Stimulated activated CD4-positive, alpha-beta T cell treated with anti-CD3 and anti-CD28 coated beads, Interleukin-2, amount 100 ng/mL, for 48 hours (primary cell): ENCODE measurements at places on chromosomes 2 and 18.

DNA sequence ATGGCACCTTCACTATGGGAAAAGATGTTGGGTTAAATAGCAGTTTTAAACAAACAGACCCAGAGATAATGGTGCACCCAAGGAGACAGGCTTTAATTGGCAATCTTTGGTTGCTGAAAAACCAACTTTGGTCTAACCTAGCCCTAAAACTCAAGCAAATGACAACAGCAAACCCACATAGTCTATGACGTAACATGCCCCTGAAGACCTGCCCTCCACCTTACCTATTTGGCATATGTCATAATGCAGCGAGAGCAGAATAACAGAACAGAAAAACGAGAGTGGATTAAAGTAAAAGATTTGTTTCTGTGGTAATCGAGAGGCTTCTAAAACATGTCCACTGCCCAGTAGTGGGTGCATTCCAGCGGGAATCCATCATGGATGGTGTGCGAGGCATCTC is 200.7 kb downstream of the DCDC2C start:
- no peak for DNase-seq

- no peak for DNase-seq
Observed at GRCh38 chr2:190863946-190864345, 16.7 kb upstream of the GLS start.

DNA sequence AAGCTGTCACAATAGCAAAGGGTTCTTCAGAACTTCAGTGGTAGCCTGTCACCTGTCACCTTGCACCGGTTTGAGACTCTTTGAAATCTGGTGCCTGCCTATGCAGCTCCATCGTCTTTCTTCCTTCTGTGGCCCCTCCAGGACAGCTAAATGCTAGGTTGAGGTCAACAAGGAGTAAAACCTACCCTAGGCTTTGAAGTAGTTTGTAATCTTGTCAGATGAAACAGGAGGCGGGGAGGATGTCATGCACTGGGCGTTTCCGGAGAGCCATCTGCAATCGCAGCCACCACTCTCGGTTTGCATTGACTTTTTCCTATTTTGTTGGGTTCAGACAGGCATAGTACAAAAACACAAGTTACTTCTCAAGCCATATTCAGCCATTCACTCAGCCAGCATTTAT is 116.7 kb downstream of the LPIN1 start:
- DNase-seq, result no peak

GRCh38 chr2:130977461-130978050 is 115.7 kb downstream of the FAM168B start:
- DNase-seq, result no peak

- no peak for DNase-seq
Observed at GRCh38 chr2:206611736-206612135, 30.6 kb upstream of the FAM237A start.

GRCh38 chr2:85506768-85507181 is 32.2 kb upstream of the MAT2A start:
- DNase-seq, result no peak

DNA sequence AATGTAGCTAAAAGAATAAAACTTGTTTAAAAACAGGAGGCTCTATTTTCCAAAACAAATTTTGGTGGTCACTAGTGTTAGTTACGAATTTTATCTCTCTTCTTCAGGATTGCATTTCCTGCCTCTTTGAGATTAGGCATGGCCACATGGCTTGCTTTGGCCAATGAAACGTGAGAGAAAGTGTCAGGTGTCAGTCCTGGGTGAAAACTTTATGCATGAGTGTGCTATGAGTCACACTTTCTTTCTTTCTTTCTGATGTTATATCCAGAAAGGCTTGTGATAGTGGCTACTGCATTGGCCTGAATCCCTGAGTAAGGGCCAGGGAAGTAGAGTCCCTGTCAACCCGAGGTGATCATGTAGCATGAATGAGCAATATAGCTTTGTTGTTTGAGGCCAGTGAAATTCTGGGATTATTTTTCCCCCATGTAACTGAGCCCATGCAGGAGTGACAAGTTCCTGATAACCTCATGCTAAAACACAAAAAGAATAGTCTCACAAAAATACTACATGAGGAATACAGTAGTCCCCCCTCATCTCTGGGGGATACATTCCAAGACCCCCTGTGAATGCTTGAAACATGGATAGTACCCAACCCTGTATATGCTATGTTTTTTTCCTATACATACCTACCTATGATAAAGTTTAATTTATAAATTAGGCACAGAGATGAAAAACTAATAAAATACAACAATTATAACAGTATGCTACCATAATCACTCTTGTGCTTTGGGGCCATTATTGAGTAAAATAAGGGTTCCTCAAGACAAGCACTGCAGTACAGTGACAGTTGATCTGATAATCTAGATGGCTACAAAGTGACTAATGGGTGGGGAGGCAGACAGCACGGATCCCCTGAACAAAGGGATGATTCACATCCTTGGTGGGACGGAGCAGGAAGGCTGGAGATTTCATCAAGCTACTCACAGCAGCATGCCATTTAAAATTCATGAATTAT is 109.5 kb downstream of the CDC42EP3 start:
- DNase-seq, result no peak

GRCh38 chr2:133142087-133142486 is 426.2 kb downstream of the NCKAP5 start:
- no peak for DNase-seq

GRCh38 chr18:62767836-62768557 is 52.7 kb downstream of the PHLPP1 start:
- no peak for DNase-seq

DNA sequence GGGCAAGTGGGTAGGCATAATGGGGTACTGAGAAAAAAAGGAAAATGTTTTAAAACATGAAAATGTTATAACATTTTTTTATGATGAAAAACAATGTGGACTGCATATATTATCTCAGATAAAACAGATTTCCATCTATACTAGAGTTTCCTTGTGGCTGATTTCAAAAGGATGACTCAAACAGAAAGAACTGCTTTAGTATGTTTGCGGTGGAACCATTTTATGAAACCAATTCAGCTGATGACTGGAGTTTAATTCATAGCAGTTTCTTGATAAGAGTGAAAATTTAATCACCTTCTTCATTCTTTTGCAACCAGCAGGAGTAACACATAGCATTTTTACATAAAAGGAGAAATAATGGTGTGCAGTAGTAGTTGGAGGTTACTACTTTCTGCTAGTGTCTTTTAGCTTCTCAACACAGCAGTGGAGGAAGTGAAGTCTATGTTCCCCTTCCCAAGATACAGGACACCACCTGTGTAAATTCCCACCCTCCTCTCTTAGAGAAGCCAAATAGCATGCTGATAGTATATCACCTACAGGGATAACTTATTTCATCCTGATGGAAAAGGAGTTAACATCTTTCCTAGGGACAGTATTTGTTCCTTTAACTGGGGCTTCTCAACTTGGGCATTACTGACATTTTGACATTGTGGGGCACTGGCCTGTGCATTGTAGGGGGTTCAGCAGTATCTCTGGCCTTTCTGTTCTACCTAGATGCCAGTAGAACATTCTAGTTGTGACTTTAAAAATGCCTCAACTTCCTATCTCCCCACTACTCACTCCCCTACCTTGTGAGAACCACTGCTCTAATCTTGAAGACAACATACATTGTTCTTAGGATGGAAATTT is 29.9 kb downstream of the PELI1 start:
- DNase-seq, result no peak

DNA sequence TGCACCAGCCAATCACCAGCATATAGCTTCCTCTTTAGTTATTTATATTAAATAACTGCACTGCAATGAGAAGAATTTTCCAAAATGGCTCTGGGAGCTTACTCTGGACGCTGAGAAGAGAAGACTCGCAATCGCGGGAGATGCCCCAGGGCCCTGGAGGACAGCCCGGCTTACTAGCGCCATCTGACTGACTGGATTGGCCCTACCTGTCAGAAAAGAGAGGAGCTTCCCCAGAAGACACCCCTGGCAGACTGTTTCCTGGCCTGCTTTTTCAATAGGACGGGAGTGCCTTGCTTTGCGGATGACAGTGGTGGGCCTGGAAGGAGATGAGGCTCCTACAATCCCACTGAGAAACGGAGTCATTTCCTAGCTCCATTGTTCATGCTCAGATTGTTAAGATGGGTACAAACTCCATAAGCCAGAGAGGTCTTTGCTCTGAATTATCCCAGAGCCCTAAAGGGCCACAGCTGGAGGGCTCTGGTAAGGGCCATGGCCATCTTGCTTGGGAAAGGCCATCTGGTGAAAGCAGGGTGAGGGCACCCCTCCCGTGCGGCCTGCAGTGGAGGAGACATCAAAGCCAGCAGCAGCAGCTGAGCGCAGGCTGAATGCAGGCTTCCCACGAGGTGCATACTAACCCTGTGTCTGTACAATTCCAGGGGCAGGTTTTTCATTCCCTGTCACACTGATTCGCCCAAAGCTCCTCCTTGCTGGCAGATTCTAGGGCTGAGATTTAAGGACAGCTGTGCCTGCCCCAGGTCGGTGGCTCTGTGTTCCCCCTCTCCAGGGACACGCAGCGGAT is 92.1 kb downstream of the GALR1 start:
- no peak for DNase-seq

GRCh38 chr2:121627525-121628050 is 21.7 kb downstream of the CLASP1 start:
- no peak for DNase-seq

GRCh38 chr2:178008636-178009289 is 63.8 kb downstream of the PDE11A start:
- no peak for DNase-seq

- DNase-seq, result no peak
Observed at GRCh38 chr2:46014911-46015654, 282.1 kb upstream of the EPAS1 start.

- no peak for DNase-seq
Observed at GRCh38 chr2:164080486-164080885, 344.7 kb upstream of the FIGN start.

DNA sequence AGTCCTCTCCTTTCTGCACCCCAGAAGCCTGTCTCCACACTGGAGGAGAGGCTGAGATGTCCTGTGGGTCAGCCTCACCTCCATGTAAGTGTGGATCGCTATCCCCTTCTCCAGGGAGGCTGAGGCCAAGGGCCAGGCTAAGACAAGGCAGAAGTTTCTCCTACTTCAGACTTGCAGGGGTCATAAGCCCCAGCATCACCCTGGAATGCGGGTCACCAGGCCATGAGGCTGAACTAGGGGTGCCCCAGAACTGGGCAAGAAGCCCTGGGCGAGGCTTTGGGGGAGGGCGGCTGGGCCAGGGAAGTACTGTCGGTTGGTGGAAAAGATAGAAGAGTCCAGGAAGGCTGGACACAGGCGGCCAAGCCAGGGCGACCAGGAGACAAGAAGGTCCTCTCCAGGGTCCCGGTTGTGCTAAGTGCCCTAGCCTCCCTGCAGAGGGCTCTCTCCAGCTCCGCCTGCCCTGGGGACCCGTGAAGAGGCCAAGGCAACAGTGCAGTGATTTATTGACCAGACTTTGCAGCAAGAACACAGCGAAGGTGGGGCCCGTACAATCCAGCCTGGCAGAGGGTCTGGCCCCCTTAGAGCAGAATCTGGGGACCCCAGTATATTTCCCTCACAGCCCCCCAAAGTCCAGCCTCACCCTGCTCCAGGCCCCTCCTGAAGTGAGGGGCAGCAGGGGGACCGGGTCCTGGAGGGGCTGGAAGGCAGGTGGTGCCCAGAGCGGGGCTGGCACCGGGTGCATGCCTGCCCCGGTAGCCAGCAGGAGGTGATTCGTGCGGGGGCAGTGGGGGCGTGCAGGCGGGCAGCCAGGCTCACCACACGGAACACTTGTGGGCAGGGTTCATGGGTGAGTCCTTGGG is 8.1 kb downstream of the ECEL1 start:
- no peak for DNase-seq

DNA sequence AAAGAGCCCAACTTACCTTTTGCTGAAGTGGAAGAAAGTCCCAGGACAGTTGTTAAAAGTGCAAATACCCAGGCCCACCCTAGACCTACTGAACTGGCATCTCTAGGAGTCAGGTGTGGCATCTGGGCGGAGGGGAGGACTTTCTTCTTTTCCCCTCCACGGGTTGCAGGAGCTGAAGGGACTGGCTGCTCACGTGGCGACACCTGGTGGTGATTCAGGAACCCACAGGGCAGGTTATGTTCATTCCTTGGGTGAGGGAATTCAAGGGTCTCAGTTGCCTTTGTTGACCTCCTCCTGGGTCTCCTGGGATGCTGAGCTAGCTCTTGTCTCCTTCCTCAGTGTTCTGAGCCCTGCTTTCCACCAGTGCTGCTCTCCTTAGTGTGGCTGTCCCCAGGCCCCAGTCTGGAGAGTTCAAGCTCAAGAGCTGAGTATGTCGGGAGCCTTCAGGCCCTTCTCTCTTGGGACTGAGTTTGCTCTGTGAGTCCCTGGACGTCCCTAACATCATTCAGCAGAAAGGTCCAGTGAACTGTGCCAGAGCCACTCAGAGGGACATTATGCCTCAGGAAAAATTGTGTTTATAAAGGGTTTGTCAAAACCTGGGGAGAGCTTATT is 56.9 kb downstream of the DYSF start:
- DNase-seq, result peak; percentile 62

DNA sequence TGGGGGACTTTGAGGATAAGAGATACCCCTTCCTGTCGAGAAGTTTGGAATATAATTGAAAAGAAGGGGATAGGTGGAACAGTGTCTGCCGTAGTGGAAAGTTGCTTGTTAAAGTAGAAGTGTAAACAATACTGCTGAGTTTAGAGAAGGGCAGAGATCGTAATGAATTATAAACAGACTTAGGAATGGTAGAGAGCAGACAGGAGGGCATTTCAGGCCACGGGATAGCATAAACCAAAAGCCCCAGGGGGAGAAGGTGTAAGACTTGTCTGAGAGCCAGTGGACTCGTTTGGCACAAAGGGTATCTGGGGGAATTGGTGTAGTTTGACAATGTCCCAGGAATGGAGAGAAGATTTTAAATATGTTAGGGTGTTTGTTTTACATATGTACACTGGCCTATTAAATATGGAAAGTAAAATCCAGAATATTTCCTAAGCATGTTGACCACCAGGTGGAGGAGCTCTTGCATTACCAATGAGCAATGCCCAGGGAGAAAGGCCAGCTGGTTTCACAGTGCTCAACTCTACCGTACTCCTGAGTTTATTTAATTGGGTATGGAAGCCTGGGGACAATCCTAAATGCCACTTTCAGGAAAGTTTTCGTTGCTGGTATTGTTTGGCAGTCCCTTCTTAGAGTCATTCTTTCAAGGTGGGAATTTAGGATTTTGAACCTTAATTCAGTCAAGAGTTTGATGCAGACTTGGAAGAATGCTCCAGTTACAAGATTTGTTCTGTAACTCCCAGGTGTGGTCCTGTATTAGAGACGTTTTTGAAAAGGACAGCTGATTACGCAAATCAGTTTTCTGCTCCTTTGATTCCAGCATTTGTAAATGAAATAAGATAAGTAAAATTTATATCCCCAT is 7.5 kb downstream of the COPS8 start:
- no peak for DNase-seq

DNA sequence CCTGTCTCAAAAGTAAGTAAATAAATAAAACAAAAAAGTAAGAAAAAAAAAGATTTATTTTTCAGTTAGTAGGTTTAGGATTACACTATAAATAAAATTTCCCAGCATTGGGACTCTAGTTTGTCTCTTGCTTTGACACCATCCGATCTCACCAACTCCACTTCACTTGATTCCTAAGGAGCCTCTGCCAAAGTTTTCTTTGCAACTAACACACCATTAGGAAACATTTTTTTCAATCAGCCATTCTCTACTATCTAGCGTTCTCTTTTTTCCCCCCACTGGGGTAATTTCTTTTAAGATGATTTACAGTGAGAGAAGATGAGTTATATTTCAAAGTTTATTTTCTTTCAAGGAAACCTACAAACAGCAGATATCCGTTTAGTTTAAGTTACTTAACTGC is 10.6 kb upstream of the NEMP2 start:
- DNase-seq, result no peak

- DNase-seq, result no peak
Observed at GRCh38 chr2:180730976-180731375, 249.4 kb upstream of the UBE2E3 start.
